ENCODE measurements at places on chromosomes 7 and 10. TPM values are rescaled to one million over a fixed set of nuclear protein-coding genes. Genes with fewer than 3 reads are reported as not detected.

- no peak for DNase-seq
These were observed 3.1 kb upstream of the SLF2 start for GRCh38 chr10:100909501-100910263.

The TEX47 gene
- total RNA-seq, result not detected

DNA sequence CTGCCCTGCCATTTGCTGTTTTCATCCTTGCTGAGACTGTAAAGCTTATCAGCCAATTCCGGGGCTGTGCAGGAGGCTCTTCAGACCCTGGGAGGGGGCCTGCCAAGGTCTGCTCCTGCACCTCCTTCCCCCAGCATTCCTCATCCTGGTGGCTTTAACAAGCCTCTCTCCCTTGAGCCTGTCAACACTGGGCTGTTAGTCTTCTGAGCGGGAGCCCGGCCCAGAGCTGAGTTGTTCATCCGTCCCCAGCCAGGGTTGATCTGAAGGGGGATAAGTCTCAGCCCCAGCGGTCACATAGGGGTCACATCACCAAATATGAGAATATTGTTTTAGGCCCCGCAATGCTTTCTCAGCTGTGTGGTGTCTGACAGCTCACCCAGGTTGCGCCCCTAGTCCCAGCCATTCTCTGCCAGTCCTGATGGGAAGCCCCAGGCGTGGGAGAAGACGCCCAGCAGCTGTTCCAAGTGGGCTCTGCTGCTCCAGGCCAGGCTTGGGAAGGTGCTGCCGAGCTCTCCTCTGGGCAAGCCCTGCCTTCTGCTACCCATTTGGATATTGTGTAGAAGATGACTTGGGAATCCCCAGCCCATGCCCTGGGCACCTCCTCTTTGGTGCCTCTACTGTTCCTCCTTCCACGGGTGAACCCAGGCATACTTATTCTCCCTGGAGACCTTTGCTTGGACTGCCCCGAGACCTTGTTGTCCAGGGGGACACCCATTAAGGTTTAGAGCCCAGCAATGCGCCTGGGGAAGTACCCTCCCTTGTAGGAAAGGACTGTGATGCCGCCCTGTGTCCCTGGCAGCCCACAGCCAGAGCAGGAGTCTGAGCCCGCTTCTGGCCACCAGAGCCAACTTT lies 23.5 kb upstream of the TRIM8 start:
- DNase-seq, result no peak

- DNase-seq, result no peak
These were observed 326.3 kb upstream of the DGKB start for GRCh38 chr7:15228831-15229230.

The LHFPL3 gene
- not detected for total RNA-seq

DNA sequence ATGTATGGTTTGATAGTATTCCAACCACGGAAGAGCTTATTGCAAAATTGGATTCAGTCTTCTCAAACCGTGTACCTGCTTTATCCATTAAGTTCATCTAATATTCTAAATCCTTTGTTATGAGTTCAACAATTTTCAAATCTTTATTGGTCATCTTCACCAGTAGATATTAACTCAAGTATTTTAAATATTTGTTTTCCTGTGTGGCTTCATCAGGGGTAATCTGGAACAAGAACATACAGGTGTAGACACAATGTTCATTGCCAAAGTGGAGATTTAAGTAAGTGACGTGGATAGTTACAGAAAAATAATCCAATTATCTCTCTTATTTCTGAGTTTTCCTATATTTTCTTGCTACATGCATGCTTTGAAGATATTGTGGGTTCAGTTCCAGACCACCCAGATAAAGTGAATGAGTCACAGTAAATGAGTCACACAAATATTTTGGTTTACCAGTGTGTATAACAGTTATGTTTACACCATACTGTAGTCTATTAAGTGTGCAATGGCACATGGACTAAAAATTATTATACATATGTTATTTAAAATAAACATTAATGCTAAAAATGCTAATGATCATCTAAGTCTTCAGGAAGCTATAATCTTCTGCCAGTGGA lies 429.0 kb upstream of the POT1 start:
- no peak for DNase-seq

The PAX4 gene
- total RNA-seq, result not detected

GRCh38 chr7:4851459-4852422 lies 10.1 kb downstream of the PAPOLB start:
- peak; percentile 30 for DNase-seq

DNA sequence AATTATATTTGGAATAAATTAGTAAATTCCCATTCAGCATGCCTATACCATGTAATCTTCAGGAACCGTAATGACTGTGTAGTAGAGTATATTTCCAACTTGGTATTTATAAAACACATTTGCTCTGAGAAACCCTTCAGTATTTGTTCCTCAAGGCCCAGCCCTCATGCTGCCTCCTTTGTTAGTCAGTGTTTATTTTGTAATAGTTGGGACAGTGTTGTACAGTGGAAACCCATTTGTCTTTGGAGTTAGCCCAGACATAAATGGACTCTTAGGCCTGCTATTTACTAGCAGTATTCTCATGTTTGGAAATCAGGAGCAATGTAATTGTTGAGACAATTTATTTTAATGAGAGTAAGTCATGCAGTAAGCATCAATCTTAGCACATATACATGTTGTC lies 686.9 kb downstream of the AUTS2 start:
- no peak for DNase-seq

- no peak for DNase-seq
These were observed 236.9 kb downstream of the PTEN start for GRCh38 chr10:88100281-88100680.

GRCh38 chr10:93573051-93573909 lies 6.8 kb downstream of the FFAR4 start:
- no peak for DNase-seq

The MOGAT3 gene
- not detected for total RNA-seq

DNA sequence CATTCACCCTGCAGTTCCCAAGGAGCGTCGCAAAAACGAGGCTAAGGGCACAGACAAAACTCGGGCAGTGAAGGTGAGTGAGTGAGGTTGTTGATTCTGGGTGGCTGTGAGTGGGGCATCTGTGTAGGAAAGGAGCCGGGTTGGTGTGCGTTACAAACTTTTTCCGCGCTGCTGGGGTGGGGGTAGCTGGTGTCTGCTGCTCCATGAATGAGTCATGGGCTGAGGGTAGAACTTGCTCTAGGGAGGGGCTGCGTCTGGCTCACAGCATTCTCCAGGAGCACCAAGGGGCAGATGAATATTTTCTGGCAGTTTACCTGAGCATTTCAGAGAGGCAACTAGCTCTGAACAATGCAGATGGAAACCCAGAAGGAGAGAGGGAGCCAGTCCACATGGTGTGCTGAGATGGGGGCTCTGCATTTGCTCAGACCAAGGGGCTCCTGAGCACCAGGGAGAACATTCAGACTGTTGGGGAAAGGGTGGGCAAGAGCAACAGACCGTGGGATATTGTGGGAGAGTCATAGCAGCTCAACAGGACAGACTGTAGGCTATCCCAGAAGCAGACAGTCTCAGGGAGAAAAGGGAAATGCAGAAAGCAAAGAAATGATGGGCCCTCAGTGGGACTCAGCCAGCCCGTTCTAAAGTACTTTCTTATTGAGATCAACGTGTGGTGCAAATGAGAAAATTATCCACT lies 18.8 kb downstream of the NOBOX start:
- peak; percentile 66 for DNase-seq

The TSPAN15 gene
- total RNA-seq, result 0.52 TPM

GRCh38 chr10:114517368-114518250 lies 113.3 kb upstream of the AFAP1L2 start:
- no peak for DNase-seq

DNA sequence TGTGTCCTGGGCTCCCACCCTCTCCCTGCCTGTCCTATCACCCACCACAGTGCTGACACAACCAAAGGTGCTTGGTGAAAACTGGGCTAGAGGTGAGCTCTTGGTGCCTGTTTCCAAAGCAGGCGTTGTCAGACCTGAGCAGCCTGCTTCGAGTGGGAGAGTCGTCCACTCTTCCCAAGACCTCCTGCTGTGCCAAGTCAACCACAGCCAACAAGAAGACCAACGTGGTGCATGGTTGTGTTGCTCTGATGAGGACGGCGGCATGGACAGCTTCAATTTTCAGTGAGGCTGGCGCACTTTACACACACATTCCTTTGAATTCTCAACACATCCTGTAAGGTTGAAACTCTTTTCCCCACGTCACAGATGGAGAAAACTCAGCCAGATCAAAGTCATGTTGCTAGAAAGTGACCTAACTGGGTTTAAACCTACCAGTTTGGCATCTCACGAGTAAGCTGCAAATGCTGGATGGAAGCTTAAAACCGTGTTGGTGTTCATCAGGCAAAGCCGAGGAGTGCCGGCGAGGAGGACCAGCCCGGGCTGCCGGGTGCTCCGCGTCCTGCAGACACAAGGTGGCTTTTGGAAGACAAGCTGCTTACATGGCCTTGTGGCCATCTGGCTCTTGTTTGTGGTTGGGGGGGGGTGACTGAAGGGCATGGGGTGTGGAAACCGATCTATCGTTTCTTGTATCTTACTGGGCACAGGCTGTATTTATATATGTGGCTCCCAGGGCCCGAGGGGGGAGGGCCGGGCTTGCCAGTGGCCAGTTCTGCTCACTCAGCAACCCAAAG lies 39.3 kb downstream of the INSIG1 start:
- DNase-seq, result no peak

The MKRN1 gene
- total RNA-seq, result 65.5 TPM

GRCh38 chr7:135801045-135801693 lies 52.6 kb upstream of the FAM180A start:
- DNase-seq, result peak; percentile 71

DNA sequence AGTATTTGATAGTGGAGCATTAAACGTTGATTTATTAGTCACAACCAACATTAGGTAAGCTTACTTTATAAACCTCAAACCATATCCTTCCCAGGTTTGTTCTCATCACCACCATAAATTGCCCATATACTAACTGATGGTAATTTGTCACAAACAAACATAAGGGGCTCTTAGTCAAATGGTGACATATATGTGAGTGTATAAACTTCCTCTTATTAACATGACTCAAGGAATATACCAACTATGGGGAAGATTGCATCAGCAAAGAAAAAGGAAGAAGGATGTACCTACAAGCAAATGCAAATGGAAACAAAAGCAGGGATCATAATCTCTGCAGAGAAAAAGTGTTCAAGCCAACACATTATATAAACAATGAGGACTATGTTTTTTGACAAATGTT lies 418.2 kb upstream of the AKR1E2 start:
- DNase-seq, result peak; percentile 36

DNA sequence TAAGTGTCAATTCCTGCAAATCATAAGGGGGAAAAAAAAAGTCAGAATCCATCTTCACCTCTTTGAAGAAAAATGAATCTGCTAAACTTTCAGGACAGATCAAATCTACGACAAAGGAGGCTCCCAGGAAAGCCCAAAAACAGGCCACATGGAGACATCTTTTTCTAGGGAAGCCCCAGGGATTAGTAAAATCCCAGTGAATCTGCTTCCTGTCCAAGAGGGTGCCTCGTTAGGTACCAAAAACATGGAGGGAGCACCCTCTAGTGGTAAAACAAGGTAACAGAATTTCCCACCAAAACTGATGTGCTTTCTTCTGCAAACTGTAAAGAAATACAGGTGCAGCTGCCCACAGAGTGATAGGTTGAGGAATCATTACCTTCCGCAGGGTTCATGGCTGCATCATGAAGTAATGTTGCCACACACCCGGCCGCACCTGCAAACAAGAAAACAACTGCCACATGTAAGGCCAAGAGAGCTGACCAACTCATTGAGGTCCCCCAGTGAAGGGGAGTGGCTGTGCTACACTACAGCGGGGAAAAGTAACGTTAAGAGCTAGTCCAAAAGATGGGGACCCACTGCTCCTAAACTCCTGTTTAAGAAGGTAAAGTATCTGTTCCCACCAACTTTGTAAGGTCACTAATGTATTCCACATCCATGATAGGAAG lies 7.9 kb downstream of the SLC25A28 start:
- DNase-seq, result peak; percentile 73

GRCh38 chr7:140045697-140046096 lies 17.1 kb downstream of the PARP12 start:
- no peak for DNase-seq

GRCh38 chr7:143512488-143513340 lies 35.0 kb downstream of the TAS2R41 start:
- DNase-seq, result peak; percentile 27

GRCh38 chr10:35758076-35758475 lies 116.0 kb upstream of the FZD8 start:
- DNase-seq, result no peak

The LRRC4 gene
- not detected for total RNA-seq

DNA sequence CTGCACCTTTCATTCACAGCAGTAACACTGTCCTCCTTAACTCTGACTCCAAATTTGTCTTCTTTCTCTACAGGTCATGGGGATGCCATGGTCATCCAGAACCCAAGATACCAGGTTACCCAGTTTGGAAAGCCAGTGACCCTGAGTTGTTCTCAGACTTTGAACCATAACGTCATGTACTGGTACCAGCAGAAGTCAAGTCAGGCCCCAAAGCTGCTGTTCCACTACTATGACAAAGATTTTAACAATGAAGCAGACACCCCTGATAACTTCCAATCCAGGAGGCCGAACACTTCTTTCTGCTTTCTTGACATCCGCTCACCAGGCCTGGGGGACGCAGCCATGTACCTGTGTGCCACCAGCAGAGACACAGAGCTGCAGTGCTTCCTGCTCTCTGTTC lies 156.2 kb upstream of the PRSS1 start:
- no peak for DNase-seq

GRCh38 chr7:110898516-110898915 lies 192.4 kb upstream of the LRRN3 start:
- no peak for DNase-seq

The DCLRE1C gene
- 11.5 TPM for total RNA-seq

The ABLIM1 gene
- 105 TPM for total RNA-seq

DNA sequence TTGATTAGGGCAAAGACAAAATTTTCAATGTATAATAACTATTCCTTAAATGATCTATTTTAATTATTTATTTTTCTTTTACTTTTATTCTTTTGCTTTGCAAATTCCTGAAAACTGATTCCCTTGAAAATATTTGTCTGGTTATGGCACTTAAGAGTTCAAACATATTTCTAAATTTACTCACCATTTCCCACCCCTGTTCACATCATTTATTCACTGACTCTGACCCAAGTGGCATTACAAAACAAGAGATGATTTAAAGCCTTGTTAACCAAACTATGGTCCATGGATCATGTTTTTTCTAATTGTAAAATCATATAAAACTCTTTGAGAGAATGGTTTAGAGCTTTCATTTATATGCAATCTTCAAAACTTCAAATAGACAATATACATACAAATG lies 1256.1 kb upstream of the LRRN3 start:
- DNase-seq, result no peak

The FRMPD2 gene
- total RNA-seq, result 0.98 TPM

DNA sequence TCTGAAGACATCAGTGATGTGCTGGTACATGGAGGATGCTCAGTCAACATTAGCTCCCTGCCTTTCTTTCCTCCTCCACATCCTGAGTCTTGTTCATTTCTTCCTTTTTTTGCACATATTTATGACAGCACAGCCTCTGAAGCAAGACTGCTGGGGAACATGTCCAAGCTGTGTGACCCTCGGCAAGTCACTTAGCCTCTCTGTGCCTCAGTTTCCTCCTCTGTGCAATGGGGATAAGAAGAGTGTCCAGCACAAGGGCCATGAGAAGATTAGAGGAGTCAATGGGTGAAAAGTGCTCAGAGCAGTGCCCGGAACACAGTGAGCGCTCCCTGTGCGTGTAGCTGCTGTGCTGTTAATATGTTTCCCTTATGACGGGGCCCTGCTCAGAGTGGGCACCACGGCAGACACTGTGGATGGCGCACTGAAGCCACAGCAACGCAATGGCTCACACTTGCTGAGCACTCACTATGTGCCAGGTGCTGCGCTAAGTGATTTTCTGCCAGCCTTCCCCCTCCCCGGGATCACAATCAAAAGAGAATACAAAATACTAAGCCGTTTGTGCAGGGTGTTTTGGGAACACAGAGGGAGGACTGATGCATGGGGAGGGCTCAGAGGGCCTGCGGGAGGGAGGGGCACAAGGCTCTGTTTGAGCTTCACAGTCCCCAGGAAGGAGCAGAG lies 28.7 kb downstream of the ZCCHC24 start:
- DNase-seq, result no peak

The DYDC2 gene
- total RNA-seq, result not detected
